Activated CD8-positive, alpha-beta memory T cell treated with anti-CD3 and anti-CD28 coated beads for 1 hour (primary cell): ENCODE measurements at places on chromosomes 1 and 21.

GRCh38 chr1:84020151-84020550, 21.2 kb upstream of the TTLL7 start:
- no peak for DNase-seq

- DNase-seq: no peak
Observed at GRCh38 chr1:12525311-12526181, 92.5 kb downstream of the DHRS3 start.

DNA sequence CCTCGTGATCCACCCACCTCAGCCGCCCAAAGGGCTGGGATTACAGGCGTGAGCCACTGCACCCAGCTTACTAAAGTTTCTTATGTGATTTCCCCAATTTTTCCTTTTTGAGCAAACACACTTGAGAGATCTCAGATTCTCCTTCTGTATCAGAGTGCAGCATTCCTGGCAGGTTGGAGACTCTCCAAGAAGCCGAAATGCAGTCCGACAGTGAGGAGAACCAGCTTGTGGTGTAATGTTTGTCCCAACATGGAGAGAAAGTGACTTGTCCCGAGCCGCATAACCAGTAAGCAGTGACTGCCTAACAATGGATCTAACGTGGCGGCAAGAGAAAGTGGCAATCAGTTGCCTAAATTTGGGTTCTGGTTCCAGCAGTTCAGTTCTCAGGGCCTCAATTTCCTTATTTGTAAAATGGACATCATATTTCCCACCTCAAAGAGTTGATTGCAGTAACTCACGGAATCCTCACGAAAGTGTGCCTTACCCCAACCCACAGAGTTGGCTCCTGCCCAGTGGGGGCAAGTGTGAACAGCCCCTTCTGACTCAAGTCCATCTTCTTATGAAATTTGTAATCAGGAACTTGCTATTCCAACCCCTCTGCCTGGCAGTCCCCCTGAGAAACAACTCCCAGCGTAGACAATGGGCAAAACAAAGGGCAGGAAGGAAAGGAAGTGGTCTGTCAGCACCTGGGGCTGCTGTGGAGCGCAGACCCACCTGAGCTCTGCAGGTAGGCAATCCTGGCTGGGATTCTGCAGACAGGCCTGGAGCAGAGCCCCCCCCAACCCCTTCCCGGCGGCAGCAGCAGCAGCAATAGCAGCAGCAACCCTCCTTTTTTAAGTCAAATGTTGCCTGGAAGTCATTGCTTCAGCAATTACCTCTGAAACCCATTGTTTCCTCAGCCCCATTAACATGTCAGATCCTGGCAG, 223.6 kb upstream of the POU3F1 start:
- DNase-seq: no peak

DNA sequence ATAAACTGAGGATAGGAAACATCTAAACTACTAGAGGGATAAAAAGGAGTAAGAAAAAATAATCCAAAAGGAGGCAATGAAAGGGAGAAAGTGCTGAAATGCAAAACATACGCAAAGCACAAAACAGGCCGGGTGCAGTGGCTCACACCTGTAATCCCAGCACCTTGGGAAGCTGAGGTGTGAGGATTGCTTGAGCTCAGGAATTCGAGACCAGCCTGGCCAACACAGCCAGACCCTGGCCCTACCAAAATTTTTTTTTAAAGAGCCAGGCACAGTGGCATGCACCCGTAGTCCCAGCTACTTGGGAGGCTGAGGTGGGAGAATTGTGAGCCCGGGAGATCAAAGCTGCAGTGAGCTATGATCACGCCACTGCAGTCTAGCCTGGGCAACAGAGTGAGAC, 10.5 kb downstream of the SPOCD1 start:
- no peak for DNase-seq

GRCh38 chr1:177789956-177790355, 179.9 kb downstream of the SEC16B start:
- no peak for DNase-seq

GRCh38 chr1:17572264-17572985, 32.9 kb downstream of the ARHGEF10L start:
- no peak for DNase-seq
